ENCODE measurements at places on chromosomes 2 and 18.

- no peak for DNase-seq
Measured at GRCh38 chr18:35474884-35475283, 22.9 kb downstream of the INO80C start.

DNA sequence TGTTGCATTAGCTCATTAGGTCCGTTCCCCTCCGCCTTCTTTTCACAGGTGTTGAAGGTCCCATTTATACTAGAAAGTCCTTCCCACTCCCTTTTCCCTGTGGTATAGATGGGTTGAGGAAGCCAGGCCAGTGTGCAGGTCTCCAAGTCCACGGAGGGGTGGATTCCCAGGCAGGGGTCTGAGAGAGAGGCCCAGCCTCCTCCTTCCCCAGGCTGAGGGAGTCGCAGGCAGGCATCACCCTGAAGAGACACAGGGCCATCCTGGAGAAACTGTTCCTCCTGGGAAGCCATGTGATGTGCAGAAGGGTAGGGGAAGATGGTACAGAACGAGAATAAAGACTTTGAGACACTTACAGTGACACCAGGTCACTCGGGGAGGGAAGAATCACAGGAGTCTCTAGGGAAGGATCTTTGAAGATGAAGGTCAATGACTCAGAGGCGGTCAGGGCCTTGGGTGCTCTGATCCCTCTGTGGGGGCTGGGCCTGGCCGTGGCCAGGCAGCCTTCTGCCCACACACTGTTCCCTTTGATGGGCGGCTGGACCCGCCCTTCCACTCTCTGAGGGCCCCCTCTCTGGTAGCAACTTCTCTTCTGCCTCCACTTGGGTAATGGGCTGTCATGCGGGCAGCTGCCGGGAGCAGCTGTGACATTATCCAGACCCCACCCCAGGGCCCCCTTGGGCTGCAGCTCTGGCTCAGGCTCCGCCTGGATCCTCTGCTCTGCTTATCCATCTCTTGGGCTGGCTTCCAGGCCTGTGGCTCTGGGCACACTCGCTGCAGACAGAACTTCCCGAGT is 45.1 kb downstream of the RHOB start:
- no peak for DNase-seq

DNA sequence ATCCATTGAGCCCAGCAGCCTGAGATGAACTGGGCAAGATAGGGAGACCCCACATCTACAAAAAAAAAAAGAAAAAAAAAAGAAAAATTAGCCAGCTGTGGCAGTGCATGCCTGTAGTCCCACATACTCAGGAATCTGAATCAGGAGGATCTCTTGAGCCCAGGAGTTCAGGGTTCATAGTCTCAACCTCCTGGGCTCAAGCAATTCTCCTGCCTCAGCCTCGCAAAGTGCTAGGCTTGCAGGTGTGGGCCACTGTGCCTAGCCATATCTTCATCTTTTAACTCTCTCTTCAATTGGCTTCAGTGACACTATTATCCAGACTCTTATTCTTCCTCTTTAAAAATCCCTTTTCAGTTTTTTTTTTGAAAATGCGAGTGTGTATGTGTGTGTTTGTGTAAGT is 28.5 kb upstream of the YES1 start:
- DNase-seq = no peak

- no peak for DNase-seq
Measured at GRCh38 chr18:71431689-71432088, 1112.5 kb downstream of the CBLN2 start.

DNA sequence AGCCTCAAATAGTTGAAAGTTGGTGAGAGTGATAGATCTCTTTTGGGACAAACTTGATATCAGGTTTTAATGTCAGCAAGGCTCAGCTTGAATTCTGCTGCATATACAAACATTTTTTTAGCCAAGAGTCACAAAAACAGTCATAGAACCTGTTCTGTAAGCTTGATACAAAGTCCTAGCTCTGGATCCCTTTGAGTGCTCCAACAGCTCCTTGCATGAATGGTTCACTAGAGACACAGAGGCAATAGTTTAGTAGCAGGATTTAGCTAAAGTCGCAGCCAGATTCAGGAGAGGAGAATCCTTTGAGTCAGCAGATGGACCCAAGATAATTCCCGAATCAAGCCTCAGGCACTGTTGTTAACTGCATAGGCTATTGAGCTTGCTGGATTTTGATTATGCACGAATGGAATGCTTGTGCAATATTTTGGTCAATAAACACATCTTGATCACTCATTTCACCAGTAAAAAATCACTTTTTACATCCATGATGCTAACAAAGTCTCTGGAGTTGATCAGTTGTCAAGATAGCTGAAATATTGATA is 148.6 kb downstream of the KLHL14 start:
- DNase-seq = no peak

DNA sequence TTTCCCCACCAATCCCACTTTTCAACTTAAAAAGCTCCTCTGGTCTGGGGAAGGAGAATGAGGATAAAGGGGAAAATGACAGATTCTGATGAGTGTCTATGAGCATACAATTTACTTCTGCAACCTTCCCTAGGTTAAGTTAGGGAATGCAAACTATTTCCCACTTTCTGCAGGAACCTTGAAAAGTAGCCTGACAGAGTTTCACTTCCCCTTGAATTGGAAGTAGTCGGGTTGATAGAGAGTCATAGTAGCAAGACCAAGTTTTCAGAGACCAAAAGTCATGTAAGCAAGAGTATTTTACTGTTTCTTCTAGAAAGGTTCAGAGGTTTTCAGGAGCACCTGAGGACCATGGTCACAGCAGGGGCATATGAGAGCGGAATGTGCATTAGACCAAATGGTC is 815.1 kb downstream of the CPS1 start:
- DNase-seq = no peak

DNA sequence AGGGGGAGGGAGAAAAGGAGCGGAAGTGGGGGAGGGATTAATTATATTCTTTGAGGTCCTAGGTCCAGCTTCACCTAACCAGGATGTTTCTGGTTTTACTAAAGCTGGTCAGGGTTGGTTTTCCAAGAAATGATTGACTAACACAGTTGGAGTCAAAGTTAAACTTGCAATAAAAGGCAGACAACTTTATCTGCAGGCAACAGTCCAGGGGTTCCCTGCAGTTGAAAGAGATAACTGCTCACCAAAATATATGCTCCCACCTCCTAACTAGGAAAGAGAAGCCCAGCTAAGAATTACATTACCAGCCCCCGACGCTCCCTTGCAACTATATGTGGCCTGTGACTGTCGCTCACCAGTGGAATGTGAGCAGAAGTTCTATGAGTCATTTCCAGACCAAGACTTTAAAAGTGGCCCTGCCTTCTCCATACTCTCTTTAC is 140.0 kb upstream of the PKDCC start:
- no peak for DNase-seq

GRCh38 chr2:227214622-227215041 is 50.2 kb downstream of the COL4A3 start:
- no peak for DNase-seq

DNA sequence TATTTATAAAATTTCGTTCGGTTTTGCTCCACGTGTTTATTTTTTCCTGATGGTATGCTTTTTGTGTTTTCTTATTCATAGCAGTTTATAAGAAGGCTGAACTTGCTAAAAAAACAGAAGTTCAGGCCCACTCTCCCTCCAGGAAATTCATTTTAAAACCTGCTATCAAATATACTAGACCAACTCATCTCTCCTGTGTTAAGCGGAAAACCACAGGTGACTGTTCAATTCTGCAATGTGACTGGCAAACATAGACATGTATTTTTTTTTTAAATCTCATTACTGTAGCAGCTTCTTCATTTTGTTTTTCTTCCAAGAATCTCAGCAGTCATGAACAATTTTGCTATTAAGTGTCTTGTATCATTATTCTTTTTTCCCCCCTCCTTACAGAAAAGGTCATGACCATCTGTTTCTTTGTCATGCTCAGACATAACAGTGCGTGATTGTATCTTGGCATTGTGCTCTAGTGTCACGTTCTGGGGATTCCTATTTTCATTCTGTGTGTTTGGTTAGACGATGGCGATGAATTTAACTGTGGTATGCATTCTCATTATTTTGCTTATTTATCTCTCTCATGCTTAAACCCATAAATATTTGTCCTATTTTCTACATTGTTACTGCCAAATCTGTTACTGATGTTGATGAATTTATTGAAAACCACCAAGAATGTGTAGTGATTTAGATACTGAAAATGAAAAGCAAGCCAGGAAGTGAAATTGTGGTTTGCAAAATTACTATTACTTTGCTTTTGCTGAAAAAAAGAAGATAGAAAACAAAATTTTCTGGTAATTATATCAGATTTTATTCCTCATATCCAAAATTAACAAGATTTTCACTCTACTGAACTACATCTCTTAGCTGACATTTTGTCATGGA is 74.6 kb upstream of the UNC80 start:
- DNase-seq = no peak

GRCh38 chr2:113277474-113278072 is 1.1 kb downstream of the PAX8 start:
- DNase-seq = no peak

DNA sequence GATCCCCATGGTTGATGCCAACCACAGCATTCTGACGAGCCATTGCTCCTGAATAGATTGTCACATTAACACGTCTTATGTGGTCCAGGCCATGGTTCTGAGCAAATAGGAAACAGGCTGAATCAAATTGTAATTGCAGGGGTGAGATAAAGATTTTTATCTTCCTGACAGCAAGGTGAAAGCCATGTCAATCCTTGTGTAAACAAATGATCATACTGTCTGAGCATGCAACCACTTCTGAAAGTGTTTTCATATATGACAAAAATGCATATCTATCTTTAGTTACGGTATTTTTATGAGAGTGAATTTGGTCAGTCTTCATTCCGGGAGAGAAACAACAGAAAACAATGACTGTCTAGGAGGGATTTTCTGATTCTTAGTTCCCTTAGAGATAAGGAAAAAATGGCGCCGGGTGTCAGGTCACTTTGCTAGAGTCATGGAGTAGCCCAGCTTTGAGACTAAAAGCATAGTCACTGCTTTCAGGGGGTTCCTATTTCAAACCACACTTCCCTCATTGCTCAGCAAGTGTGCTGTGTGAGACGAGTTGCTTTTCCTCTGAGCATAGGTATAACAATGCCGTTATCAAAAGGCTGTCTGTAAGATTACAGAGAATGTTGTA is 958.9 kb downstream of the DCDC2C start:
- DNase-seq = no peak

- DNase-seq = no peak
Measured at GRCh38 chr2:10531874-10532637, 83.9 kb upstream of the ODC1 start.

GRCh38 chr2:205744074-205744591 is 61.8 kb downstream of the NRP2 start:
- no peak for DNase-seq

GRCh38 chr2:179985163-179985820 is 21.8 kb downstream of the CWC22 start:
- no peak for DNase-seq

DNA sequence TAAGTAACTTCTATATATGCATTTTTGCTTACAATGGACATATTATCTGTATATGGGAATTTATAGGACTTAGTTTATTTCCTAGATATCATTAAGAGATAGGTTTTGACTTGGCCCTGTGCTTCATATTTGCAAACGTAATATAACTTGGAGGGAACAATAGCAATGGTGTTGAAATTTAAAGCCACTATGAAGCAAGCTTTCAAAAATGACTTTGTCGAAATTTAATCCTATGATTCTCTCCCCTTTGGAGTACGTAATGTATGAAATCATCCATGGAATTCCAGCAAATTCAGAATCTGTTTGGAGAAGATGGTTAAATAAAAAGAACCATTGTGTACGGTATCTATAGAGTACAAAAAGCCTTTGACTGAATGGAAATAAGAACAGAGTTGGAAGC is 486.3 kb downstream of the ARHGAP15 start:
- DNase-seq = no peak

DNA sequence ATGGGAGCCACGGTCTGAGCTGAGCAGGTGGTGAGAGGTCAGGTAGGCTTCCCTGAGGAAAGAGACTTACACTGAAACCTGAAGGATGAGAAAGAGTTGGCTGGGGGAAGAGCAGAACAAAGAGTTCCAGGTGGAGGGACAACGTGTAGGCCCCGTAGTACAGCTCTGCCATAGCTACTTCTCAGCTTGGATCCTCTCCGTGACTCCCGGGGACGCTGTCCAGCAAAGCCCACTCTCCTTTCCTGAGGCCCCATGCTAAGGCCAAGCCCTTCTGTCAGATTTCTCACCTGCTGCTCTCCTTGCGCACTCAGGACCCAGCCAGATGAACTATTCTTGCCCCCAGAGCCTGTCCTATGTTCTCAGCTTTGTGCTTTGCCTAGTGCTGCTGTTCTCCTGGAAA is 173.8 kb downstream of the GALNT1 start:
- DNase-seq = no peak

- no peak for DNase-seq
Measured at GRCh38 chr2:168607992-168608391, 151.9 kb downstream of the CERS6 start.

DNA sequence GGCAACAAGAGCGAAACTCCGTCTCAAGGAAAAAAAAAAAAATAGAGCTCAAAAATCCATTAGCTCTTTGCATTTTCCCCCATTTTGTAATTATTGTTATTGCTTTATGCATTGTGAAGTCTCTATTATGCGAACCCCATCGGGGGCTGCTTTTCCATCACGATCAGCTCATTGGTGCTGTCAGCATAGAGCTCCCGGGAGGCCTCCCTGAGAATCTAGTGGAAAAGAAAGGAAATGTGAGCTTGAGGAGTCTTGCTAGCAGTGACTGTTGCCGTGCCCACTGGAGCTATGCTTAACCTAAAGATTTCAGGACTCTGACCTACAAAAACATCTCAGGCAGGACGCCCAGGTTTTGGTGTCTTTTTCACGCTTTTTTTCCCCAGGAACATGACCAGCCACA is 102.6 kb upstream of the NDUFV2 start:
- no peak for DNase-seq

DNA sequence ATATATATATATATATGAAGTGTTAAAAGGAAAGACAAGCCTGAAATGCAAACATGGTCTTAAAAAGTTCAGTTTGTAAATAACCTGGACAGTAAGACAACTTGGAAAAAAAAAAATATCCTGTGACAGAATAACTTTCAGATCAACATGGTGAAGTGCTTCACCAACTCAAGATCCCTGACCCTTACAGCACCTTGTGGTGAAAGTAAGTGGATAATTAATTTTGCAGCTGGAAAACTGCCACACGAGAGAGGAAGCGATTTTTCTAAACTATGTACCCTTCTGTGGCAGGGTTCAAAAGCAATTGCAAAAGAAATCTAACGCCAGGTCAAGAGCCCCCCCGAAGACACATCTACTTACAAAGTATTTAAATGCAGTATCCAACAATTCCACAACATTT is 95.8 kb downstream of the PAX3 start:
- DNase-seq = no peak

DNA sequence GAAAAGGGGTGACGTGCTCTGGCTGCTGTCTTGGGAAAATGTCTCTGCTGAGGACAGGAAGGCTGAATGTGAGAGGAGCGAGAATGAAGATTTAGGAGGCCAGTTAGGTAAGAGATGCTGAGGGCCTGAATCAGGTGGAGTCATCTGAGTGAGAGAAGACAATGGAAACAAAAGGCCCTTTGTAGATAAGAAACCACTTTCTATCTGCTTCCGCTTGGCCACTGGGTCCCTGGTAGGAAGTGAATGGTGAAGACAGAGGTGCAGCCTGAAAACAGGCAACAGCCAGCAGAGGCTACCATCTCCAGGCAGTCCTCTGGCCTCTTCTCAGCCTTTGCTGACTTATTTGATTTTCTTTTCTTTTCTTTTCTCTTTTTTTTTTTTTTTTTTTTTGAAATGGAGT is 374.0 kb upstream of the SLC14A2 start:
- DNase-seq = no peak

GRCh38 chr2:239495791-239496233 is 95.0 kb upstream of the HDAC4 start:
- no peak for DNase-seq
